ENCODE measurements at places on chromosomes 5 and 9. TPM values are rescaled to one million over a fixed set of nuclear protein-coding genes. Genes with fewer than 3 reads are reported as not detected.

DNA sequence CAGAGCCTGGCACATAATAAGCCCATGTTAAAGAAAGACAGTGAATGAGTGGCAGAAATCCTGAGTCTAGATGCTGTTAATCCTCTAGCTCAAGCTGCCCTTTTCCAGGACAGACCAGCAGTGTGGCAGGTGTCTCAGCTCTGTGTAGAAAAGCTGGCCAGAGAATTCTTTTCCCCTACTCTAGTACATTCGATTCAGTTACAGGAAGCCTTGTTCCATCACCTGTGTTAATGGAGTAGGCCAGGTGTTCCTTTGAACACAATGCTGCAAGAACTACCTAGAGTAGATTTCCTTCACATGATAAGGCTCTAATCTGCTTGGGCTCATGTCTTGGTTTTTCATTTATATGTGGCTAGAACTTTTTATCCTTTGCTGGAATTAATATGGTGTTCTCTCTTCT, 52.5 kb downstream of the NUP214 start:
- H3K27me3 ChIP-seq, result no peaks in the 10 kb centered on the region
- H3K36me3 ChIP-seq, result peaks cover 10% of the 10 kb centered on the region
- H3K4me1 ChIP-seq, result no peaks in the 10 kb centered on the region
- no peak overlapping the region for H3K27ac ChIP-seq
- DNase-seq, result no peak
- H3K4me3 ChIP-seq, result no peak overlapping the region

CHSY3 gene
- 19.5 TPM for total RNA-seq

DNAH5 gene
- total RNA-seq, result 0.57 TPM

LRRC19 gene
- total RNA-seq, result not detected

SPRY4 gene
- 67.9 TPM for total RNA-seq

Measured in aorta (tissue), 5 donors.